ENCODE measurements at places on chromosomes 3 and 15. TPM values are rescaled to one million over a fixed set of nuclear protein-coding genes. Genes with fewer than 3 reads are reported as not detected.

Gene PLIN1
- not detected for total RNA-seq

Gene C2CD4A
- total RNA-seq, result 0.05 TPM

GRCh38 chr3:28612232-28612631 is 263.6 kb upstream of the AZI2 start:
- no peak for DNase-seq

Gene RASGRF1
- total RNA-seq, result under 0.01 TPM

DNA sequence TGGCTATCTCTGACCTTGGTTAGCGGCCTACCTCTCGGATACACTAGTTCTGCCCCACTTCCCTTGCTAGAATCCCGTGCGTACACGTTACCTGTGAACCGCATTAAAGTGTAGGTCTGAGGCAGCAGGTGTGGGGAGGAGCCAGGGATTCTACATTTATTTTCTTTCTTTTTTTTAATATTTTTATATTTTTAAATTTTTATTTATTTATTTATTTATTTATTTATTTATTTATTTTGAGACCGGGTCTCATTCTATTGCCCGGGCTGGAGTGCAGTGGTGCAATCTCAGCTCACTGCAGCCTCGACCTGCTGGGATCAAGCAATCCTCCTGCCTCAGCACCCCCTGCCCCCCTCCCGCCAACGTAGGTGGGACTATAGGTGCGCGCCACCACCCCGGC is 60.9 kb upstream of the NR2E3 start:
- no peak for DNase-seq

Gene ANKRD34C
- not detected for total RNA-seq

- no peak for DNase-seq
Observed at GRCh38 chr3:71564361-71564760, 19.2 kb downstream of the FOXP1 start.

DNA sequence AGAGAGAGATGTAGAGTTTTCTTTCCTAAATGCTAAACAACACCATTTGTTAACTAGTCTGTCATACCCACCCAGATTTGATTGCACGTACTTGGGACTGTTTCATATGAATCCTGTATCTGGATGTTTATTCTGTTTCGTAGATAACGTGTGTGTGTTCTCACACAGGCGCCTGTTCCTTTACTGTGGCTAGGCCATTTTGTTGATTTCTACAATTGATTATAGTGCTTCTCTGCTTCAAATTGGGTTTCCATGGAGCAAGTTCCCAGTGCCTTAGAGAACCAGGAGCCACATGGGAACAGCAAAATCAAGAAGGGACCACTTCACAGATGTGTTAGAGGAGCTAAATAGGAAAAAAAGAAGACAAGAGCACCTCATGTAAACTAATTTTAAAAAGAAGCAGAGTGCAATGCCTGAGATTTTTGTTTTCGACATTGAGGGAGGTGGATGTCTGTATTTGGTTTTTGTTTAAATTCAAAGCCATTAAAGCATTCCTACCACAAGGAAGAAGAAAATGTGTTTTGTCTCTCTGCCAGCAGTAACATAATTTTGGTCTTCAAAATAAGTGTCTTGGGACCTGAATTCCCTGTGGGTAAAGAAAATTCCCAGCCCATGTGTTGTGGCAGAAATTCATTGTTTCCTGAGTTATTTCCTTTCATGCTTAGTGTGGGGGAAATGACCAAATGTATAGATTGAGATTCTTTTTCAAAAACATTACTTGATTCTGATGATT is 424.0 kb upstream of the C2CD4B start:
- no peak for DNase-seq

GRCh38 chr3:186400662-186401061 is 38.6 kb upstream of the DGKG start:
- no peak for DNase-seq

All from glomerular endothelial cell (primary cell).